Placental epithelial cell (primary cell): ENCODE measurements at places on chromosomes 3 and 15. TPM values are rescaled to one million over a fixed set of nuclear protein-coding genes. Genes with fewer than 3 reads are reported as not detected.

Gene ACP3
- 0.39 TPM in 1 of 2 replicates, not detected in the other for total RNA-seq

Gene ZNF385D
- under 0.01 TPM in 1 of 2 replicates, not detected in the other for total RNA-seq

Gene ZSCAN2
- total RNA-seq, result 7.9 and 16.5 TPM in 2 replicates

Gene C3orf52
- 23.9 and 34.3 TPM in 2 replicates for total RNA-seq
